ENCODE measurements at places on chromosomes 1 and 21. TPM values are rescaled to one million over a fixed set of nuclear protein-coding genes. Genes with fewer than 3 reads are reported as not detected.

- DNase-seq, result no peak
- H3K4me1 ChIP-seq, result no peaks in the 10 kb centered on the region
- no peak overlapping the region for H3K27ac ChIP-seq
- no peaks in the 10 kb centered on the region for H3K36me3 ChIP-seq
- no peaks in the 10 kb centered on the region for H3K27me3 ChIP-seq
- no peak overlapping the region for H3K4me3 ChIP-seq
These were observed 28.8 kb downstream of the KRTAP21-3 start for GRCh38 chr21:30689822-30690221.

DNA sequence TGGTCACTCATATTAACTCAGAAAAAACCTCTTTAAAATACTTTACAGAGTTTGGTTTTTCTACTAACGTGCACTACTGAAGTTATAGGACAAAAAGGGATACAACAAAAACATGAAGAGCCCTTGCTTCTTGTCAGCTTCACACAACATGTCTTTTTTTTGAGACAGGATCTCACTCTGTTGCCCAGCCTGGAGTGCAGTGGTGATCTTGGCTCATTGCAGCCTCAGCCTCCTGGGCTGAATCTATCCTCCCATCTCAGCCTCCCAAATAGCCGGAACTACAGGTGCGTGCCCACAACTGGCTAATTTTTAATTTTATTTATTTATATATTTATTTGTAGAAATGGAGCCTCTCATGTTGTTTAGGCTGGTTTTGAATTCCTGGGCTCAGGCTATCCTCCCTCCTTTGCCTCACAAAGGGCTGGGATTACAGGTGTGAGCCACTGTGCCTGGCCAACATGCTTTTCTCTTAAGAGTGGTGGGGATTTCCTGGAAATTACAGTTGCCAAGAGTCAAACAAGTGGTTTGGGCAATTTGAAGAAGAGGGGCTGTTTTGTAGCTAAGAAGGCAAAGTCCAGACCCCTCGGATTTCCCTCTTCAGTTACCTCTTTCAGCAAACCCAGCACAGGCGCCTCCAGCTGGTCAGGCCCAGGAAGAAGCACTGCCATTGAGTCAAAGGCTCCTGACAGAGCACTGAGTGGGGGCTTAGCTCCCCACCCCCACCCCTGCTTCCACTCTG is 6.4 kb upstream of the SMPDL3B start:
- no peaks in the 10 kb centered on the region for H3K36me3 ChIP-seq
- H3K4me1 ChIP-seq, result peaks cover 8% of the 10 kb centered on the region
- no peaks in the 10 kb centered on the region for H3K27me3 ChIP-seq
- H3K4me3 ChIP-seq, result no peak overlapping the region
- no peak overlapping the region for H3K27ac ChIP-seq

DNA sequence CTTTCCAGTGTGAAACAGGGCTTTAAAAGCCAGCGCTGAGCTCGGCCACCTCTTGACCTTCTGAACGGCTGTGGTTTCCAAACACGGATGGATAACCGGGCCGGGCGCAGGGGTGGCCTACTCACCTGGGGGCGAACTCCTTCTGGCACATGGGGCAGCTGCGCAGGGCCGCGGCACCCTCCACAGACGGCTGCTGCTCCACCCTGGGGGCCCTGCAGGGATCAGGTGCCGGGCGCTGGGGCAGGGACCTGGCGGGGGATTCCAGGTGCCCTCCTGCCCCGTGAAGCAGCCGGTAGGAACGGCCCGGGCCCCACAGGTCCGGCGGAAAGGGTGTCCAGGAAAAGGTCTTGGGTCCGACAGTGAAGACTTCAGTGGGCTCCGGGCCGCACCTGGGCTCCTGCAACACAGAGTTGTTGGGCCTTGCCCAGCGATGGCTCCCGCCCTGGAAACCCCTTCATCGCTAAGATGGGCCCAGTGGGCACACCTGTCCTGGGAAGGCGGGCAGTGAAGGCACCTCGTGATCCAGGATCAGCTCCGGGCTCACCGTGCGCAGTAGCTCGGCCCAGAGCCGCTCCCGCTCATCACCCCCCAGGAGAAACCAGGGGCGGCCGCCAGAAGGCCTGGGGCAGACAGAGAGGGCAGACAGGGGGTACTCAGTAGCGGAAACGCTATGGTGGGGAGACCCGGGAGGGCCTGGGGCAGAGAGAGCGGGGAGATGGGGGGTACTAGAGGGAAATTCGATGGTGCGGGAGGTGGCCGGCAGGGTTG is 874 bp downstream of the FAAP20 start:
- H3K27me3 ChIP-seq, result no peaks in the 10 kb centered on the region
- H3K36me3 ChIP-seq, result no peaks in the 10 kb centered on the region
- peak overlapping the region; percentile 91 for H3K27ac ChIP-seq
- H3K4me1 ChIP-seq, result peaks cover 35% of the 10 kb centered on the region

- H3K4me3 ChIP-seq, result no peak overlapping the region
- peaks cover 9% of the 10 kb centered on the region for H3K27me3 ChIP-seq
- no peak overlapping the region for H3K27ac ChIP-seq
- H3K36me3 ChIP-seq, result no peaks in the 10 kb centered on the region
These were observed 56.1 kb downstream of the GABPA start for GRCh38 chr21:25790878-25791204.

ITPKB gene
- total RNA-seq, result 34.6 TPM

C1orf105 gene
- not detected for total RNA-seq

GRCh38 chr1:116567790-116568661 is 2.8 kb downstream of the CD58 start:
- no peaks in the 10 kb centered on the region for H3K27me3 ChIP-seq
- no peak overlapping the region for H3K4me3 ChIP-seq
- H3K36me3 ChIP-seq, result no peaks in the 10 kb centered on the region
- H3K4me1 ChIP-seq, result no peaks in the 10 kb centered on the region
- H3K27ac ChIP-seq, result no peak overlapping the region

PRAMEF18 gene
- not detected for total RNA-seq

- no peaks in the 10 kb centered on the region for H3K27me3 ChIP-seq
- peaks cover 4% of the 10 kb centered on the region for H3K36me3 ChIP-seq
- no peaks in the 10 kb centered on the region for H3K4me1 ChIP-seq
- no peak overlapping the region for H3K4me3 ChIP-seq
- no peak overlapping the region for H3K27ac ChIP-seq
- no peak for DNase-seq
These were observed 415.5 kb downstream of the DPYD start for GRCh38 chr1:97505289-97505688.

GRCh38 chr1:179955287-179955680 is 674 bp downstream of the CEP350 start:
- H3K27ac ChIP-seq, result peak overlapping the region; percentile 98
- peaks cover 25% of the 10 kb centered on the region for H3K4me1 ChIP-seq
- H3K27me3 ChIP-seq, result no peaks in the 10 kb centered on the region
- H3K36me3 ChIP-seq, result no peaks in the 10 kb centered on the region
- DNase-seq, result no peak
- H3K4me3 ChIP-seq, result peak overlapping the region; percentile 99

DNA sequence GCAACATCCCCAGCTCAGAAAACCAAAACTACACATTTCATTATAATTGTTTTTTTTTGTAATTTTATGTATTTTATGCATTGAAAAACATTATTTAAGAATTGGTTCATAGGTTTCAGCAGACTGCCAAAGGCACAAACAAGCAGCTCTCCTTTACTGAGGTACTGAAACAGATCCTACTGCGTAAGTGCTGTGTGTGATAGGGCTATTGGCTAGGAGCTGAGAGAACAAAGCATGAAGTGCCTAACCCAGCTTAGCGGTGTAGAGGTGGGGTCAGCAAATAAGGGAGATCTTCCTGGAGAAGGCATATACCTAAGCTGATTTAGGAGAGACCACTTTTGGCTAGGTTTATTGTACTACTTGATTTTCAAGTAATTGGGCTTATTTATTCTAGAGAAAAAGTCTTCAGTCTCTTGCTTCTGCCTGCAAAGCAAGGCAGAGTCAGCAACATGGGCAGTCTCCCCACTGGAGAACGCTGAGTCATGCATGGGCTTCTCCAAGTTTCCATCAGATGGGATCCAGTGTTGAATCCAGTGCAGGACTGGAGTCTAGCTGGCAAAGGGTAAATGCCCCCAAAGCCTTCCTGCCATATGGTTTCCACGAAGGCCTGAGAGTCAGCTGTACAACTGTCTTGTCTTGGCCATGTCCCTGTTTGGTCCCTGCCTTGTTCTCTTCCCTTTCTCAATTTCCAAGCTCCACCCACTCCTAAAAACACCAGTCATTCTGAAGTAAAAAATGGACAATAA is 18.0 kb upstream of the YTHDF2 start:
- H3K4me3 ChIP-seq, result no peak overlapping the region
- H3K27me3 ChIP-seq, result no peaks in the 10 kb centered on the region
- DNase-seq, result no peak
- H3K36me3 ChIP-seq, result no peaks in the 10 kb centered on the region

GRCh38 chr1:20083178-20083944 is 13.4 kb downstream of the PLA2G5 start:
- no peak for DNase-seq
- H3K36me3 ChIP-seq, result no peaks in the 10 kb centered on the region
- H3K4me3 ChIP-seq, result no peak overlapping the region
- no peak overlapping the region for H3K27ac ChIP-seq
- H3K27me3 ChIP-seq, result peaks cover 19% of the 10 kb centered on the region

RAB42 gene
- total RNA-seq, result 17.7 TPM

DNA sequence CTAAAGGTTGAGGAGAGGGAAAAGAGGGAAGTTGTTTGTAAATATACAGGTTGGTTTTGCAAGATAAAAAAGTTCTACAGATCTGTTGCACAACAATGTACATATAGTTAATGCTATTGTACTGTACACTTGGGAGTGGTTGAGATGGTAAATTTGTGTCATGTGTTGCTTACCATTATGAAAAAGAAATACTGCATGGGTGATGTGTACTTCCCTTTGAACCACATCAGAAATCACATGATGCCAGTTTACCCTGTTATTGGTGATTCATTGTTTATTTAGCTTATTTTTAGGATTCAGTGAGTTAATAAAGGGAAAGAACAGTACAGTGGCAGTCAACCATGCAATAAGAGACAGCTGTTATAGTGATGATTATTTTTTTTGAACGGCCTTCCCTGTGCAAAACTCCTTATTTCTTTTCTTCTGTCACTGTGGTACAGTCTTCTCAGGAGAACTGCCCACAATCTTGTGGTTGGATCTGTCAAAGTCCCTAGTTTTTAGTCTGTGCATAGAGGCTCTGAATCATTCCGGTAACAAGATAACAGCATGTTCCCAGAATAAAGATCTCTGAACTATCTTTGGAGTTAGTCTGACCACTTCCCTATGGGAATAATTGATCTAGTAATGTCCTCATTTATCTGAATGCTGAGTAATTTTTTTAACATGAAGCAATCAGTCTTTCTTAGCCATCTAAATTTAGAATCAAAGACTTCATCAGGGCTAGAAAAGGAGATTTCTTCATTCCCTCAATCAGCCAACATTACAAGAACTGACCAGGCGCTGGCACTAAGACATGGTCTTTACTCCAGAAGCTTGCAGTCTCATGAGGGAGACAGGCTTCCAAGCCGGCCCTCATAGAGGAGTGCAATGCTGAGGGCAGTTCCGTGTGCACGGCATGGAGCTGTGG is 84.2 kb downstream of the SH3GLB1 start:
- H3K4me1 ChIP-seq, result peaks cover 44% of the 10 kb centered on the region
- no peak overlapping the region for H3K4me3 ChIP-seq
- DNase-seq, result peak; percentile 52
- H3K27me3 ChIP-seq, result no peaks in the 10 kb centered on the region
- no peaks in the 10 kb centered on the region for H3K36me3 ChIP-seq
- peak overlapping the region; percentile 60 for H3K27ac ChIP-seq

GRCh38 chr1:57485643-57486042 is 61.8 kb upstream of the DAB1 start:
- no peak for DNase-seq
- H3K27ac ChIP-seq, result no peak overlapping the region

EPHA10 gene
- 2.3 TPM for total RNA-seq

DNA sequence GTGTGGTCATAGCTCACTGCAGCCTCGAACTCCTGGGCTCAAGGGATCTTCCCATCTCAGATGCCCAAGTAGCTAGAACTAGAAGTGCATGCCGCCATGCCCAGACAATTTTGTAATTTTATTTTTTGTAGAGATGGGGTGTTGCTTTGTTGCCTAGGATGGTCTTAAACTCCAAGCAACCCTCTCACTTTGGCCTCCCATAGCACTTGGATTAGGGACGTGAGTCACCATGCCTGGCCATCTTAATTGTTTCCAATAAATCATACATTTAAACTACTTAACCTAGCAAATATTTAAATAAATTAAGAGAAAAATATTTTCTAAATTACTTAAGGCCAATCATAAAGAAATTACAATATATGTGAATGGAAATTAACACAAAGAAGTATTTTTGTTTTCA is 35.1 kb upstream of the ADGRL4 start:
- H3K36me3 ChIP-seq, result no peaks in the 10 kb centered on the region
- no peaks in the 10 kb centered on the region for H3K27me3 ChIP-seq
- H3K4me1 ChIP-seq, result no peaks in the 10 kb centered on the region
- no peak overlapping the region for H3K4me3 ChIP-seq
- no peak overlapping the region for H3K27ac ChIP-seq

GRCh38 chr1:235161685-235162327 is 756 bp upstream of the RBM34 start:
- H3K4me3 ChIP-seq, result peak overlapping the region; percentile 60
- no peaks in the 10 kb centered on the region for H3K27me3 ChIP-seq
- no peak for DNase-seq
- no peaks in the 10 kb centered on the region for H3K4me1 ChIP-seq
- peaks cover 31% of the 10 kb centered on the region for H3K36me3 ChIP-seq

C1QC gene
- total RNA-seq, result 577 TPM

DNA sequence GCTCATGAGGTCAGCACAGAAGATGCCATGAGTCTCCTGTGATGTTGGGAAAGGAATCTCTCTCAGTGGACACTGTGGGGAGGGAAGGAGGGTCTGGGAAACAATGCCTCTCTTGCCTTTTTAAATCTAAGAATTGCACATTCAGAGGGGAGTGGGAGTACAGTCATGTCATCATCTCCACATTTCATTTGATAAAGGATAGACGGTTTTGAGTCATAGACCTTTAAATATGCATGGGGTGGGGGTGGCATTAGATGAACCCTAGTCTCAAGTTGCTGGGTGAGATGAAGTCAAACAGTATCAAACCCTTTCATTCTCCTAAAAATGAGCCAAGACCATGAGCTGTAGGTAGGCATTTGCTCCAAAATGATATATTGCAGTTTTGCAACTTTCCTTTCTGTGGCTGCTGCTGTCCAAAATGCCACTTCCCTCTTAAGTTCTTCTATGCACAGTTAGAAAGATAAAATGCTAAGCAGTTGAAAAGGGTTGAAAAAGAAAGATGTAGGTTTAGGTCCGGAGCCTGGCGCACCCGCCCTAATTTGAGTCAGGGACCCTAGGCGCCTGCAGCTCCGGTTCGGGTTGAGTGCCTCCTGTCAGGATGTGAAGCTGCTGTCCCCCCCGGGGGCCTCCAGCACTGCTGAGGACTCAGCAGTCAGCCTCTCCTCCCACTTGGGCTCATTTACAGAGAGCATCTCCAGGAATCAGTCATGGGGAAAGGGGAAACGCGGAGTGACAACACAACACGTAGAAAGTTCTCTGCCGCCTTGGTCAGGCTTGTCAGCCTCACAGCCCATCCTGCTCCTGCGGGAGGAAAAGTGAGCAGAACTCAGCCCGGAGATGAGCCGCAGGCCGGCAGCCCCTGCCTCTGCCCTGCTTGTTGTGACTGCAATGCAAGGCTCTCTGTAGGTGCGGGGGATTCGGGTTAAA is 479.3 kb upstream of the RUNX1 start:
- H3K4me3 ChIP-seq, result peak overlapping the region; percentile 38
- no peaks in the 10 kb centered on the region for H3K27me3 ChIP-seq
- peak; percentile 41 for DNase-seq
- peak overlapping the region; percentile 54 for H3K27ac ChIP-seq
- H3K4me1 ChIP-seq, result no peaks in the 10 kb centered on the region

SPRR3 gene
- total RNA-seq, result not detected

PROK1 gene
- total RNA-seq, result not detected

- no peak overlapping the region for H3K27ac ChIP-seq
- no peaks in the 10 kb centered on the region for H3K4me1 ChIP-seq
- no peak overlapping the region for H3K4me3 ChIP-seq
- no peaks in the 10 kb centered on the region for H3K27me3 ChIP-seq
These were observed 70.8 kb downstream of the RWDD3 start for GRCh38 chr1:95304803-95305202.

RORC gene
- total RNA-seq, result 11.8 TPM
